HS-5 (cell line): ENCODE measurements at places on chromosomes 11 and 22.

GRCh38 chr11:36627471-36627870, 29.4 kb upstream of the RAG2 start:
- no peak for DNase-seq

- DNase-seq, result no peak
Measured at GRCh38 chr11:75140269-75141138, 10.4 kb upstream of the SLCO2B1 start.

DNA sequence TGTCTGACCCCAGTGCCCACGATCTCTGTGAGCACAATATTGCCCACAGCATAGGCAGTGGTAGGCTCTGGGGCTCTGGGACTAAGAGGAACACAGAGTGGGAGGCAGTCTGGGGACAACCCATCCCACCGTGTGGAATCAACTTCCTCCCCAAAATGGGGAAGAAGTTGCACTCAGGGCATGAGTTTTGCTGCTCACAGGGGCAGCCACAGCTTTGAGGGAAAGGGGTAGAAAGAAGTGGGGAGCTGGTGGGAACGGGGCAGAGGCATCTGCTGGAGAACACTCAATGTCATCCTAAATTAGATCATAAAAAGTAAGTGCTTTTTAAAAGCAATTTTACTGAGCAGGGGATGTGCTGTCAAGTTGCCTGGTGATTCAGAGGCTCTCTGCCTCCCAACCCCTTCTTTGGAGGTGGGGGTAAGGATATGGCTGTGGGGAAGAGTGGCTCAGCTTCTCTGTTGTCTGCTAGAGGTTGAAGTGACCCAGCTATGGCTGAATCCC, 233.8 kb upstream of the NCAM1 start:
- DNase-seq, result no peak

DNA sequence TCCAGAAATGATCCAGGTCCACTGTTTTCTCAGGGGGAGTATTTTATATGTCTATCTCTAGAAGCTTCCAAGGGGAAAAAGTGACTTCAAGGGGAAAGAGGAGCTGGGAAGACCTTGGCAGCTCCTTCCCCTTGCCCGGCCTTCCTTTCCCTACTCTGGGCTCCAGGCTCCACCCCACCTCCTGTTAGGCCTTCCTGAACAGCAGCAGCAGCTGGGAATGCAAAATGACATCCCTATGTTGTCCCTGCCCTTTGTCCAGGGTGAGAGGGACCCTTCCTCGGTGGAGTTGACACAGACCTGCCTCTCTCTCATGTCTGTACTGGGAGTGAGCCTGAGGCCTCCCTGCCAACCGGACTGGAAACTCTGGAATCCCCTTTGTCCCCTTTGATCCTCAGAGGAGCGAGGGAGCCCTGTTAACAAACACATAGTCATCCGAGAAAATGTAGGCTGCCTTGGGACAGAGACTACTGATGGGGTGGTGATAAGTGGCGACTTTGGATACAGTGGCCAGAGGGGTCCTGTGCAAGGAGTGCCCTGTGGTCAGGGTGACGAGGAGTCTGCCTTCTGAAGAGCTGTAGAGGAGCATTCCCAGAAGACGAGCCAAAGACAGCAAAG, 9.0 kb upstream of the MALAT1 start:
- no peak for DNase-seq

GRCh38 chr11:67366961-67367760, 6.2 kb downstream of the CLCF1 start:
- DNase-seq, result no peak

GRCh38 chr11:96037405-96037949, 113.6 kb upstream of the MTMR2 start:
- DNase-seq, result no peak

DNA sequence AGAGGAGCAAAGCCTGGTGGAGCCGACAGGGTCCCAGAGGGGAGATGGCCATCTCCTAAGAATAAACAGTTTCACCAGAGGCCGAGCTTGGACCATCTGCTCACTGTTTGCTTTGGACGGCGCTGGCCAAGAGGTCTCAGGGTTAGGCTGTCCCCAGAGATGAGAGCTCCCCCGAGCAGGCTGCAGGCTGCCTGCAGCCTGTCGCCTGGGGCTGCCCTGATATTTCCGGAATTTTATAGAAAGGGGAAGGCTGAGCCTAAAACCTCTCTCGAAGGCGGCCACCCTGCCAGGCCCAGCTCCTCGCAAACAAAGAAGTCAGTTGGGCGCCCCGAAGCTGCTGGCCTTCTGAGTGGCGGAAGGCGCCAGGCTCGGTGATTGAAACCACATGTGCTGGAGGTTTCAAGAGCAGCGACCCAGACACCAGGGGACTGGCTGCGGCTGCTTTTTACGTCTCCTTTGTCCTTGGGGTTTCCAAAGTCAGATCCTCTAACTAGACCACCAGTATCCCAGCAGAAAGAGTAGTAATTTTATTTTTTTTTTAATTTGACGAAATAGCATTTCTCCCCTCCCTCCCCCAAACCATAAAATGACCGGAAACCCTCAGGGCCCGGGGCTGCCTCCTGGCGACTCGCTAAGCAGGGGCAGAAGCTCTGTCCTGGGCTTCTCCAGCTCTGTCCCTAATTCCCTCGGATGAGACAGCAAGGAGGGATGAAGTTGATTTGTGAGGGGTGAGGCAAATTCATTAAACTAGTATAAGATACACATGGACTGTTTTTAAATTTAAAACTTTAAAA, 57.4 kb downstream of the CLMP start:
- DNase-seq, result no peak

- DNase-seq, result no peak
Measured at GRCh38 chr22:42433754-42434682, 1.8 kb upstream of the NFAM1 start.

DNA sequence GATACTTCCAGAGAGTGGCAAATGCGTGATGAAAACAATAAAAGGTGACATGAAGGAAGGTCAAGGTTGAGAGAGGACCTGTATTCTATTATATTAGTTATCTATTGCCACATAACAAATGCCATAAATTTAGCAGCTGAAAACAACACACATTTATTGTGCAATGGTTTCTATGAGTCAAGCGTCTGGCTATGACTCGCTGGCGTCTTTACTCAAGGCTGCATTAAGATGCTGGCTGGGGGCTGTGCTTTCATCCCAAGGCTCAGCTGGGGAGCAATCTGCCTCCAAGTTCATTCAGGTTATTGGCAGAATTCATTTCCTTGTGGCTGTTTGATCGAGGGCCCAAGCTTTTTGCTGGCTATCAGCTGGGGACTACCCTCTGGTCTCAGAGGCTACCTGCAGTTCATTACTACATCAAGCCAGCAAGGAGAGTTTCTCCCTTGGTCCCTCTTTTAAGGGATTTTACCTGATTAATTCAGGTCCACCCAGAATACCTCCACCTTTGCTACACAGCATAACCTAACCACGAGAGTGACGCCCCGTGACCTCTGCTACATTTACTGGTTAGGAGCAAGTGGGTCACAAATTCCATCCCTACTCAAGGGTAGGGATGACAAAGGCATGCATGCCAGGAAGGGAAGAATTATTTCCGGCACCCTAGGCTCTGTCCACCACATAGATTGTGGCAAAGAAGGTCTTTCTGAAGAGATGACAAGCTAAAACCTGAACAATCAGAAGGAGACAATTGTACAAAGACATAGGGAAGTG, 549.1 kb downstream of the MN1 start:
- DNase-seq, result peak; percentile 49

GRCh38 chr11:68574308-68574707, 110.0 kb upstream of the GAL start:
- DNase-seq, result no peak

GRCh38 chr22:23684561-23685031, 6.2 kb upstream of the RGL4 start:
- no peak for DNase-seq

GRCh38 chr22:38313384-38313955, 3.8 kb downstream of the CSNK1E start:
- peak; percentile 88 for DNase-seq

DNA sequence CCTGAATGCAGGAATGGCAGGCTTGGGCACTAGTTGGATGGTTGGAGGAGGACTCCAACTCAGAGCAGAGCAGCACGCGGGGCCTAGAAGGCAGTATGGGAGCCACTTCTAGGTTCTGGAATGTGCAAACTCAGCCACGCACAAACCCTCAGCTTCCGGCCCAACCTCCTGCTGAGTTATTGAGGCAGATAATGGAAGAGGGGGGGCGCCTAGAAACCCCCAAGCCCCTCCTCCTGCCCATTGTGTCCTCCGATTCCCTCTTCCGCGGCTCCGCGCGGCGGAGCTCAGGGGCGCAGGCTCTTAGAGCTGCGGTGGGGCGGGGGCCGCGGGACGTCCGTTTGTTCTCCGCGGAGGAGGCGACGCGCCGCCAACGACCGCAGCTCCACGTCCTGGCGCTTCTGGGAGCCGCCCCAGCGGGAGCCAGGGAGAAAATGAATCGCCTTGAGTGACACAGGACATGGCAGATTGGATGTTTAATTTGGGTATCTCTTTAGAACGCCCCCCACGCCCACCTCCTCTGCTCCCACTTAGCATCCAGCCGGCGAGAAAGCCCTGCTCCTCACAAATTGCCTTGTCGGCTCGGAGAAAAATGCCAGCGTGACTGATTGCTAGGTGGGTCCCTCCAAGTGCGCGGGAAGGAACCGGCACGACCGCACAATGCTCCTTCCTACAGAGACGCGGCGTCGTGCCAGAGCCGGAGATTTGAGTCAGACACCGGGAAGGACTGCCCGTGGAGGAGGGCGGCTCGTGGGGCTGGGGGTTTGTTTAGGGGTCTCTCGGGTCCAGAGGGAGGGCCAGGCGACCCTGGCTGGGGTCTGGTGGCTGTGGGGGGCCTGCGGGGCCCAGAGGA, 144.6 kb downstream of the NECTIN1 start:
- DNase-seq, result no peak

GRCh38 chr11:116059919-116060318, 555.7 kb upstream of the CADM1 start:
- no peak for DNase-seq
